Hematopoietic multipotent progenitor cell treated with erythropoietin and hydrocortisone succinate and interleukin-3 and kit ligand, for 15 days (in vitro differentiated cells): ENCODE measurements at places on chromosomes 3 and 15.

DNA sequence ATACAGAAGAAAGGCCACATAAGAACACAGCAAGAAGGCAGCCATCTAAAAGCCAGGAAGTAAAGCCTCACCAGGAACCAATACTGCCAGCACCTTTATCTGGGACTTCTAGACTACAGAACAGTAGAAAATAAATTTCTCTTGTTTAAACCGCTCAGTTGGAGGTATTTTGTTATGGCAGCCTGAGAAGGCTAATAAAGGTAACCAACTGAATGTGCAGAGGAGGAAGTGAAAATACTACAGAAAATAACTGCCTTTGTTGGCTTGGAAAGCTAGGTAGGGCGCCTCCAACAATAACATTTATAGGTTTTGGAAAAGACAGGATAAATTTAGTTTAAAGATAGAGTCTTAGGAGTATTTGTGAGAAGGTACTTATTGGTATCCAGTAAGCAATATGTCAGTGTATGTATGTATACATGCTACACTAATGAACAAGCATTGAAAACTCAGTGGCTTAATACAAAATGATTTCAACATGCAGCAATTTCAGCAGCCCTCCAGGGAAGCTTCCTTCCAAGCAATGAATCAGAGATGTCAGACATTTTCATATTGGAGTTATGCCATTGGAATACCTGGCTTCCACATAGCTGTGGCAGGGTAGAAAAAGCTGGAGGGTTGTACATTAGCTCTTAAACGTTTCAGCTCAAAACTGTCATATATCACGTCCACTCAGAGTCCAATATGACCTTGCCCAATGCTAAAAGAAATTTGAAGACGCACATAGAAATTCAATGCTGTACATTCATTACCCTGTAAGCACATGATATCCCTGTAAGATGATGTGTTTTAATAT lies 48.9 kb downstream of the ZBBX start:
- DNase-seq = no peak

DNA sequence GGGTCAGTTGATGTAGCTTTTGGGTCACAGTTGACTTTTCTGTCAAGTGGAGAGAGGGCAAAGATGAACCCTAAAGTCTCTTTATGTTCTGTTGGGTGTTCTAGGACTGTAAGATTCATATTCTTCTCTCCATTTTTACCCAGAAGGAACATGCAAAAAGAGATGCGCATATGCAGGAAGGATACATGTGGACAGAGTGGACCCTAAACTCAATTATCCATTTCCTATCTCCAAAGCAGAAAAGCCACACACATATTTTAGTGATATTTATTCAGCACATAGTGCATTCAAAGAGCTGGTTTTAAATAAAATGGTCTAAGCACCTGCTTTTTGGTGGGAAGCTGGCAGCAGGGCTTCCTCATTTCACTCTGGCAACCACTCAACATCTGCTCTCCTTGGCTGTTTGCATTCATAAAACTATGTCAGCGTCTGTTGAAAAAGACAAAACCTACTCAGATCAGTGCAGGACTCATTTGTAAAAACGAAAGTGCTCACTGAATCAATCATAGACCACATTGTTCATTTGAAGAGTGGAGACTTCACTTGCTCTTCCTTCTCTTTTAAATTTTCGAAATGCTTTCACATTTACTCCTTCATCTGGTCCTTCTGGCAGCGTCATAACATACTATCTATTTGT lies 96.6 kb downstream of the SEMA6D start:
- DNase-seq = no peak

DNA sequence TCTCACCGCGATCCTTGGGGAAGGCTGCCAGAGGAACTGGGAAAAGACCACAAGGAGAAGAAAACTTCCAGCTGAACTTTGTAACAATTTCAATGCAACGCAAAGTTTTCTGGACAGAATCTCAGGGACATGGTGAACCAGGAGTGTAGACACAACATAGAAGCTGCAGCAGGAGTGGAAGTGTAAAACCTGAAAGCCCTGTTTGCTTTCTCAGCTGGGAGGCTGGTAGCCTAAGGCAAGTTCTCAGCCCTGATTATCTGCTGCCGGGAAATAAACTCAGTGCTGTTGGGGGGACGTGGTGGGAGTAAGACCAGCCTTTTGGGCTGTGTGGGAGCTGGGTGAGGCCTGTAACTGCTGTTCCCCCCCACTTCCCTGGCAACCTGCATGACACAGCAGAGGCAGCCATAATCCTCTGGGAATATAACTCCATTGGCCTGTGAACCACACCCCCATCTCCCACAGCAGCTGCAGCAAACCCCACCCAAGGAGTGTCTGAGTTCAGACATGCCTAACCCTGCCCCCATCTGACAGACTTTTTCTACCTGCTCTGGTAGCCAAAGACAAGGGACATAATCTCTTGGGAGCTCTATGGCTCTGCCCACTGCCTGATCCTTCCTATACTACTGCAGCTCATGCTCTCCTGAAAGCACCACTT lies 106.7 kb downstream of the ZNF621 start:
- DNase-seq = no peak

DNA sequence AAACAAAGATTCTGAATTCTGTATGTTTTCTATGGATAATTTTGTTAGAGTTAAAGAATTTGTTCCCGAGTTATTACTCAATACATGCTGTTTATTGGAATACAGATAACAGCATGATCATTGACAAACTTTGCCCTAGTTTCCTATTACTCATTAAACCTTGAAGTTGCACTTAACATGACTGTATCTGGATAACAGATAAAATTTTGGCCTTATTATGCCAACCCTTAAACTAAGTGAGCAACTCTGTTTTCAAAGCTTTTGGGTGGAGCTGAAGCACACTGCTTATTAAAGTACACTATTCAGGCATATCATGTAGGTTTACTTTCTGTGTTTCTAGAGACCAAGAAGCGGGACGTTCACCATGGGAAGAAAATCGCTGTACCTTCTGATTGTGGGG lies at the start of gene AADAC:
AADAC (plus strand) TSS at position 318 of the 400 bp plus-strand sequence; CDS start at position 365, 47 bp downstream.
- no peak for DNase-seq

- DNase-seq = no peak
These were observed 72.6 kb upstream of the IL12A start for GRCh38 chr3:159916052-159916451.

- DNase-seq = no peak
These were observed 65.4 kb upstream of the ITGA11 start for GRCh38 chr15:68497206-68497910.

DNA sequence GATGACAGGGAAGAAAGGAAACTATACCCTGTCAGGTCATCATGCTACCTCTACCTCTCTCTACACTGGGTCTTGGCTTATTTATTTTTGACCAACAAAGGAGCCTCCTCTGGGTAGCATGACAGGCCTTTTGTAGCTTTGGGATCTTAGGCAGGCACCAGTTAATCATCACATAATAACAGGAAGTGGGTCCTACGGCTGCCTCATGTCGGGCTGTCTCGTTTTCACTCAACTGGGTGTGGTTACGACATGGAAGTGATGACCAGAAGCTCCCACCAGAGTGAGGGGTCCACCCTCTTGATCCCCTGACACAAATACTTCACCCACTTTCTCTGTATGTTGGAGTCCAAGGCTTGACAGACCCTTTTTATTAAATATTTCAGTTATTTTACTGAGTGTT lies 105.3 kb downstream of the CD47 start:
- no peak for DNase-seq

- no peak for DNase-seq
These were observed 2.6 kb upstream of the DAPK2 start for GRCh38 chr15:64048781-64049460.

DNA sequence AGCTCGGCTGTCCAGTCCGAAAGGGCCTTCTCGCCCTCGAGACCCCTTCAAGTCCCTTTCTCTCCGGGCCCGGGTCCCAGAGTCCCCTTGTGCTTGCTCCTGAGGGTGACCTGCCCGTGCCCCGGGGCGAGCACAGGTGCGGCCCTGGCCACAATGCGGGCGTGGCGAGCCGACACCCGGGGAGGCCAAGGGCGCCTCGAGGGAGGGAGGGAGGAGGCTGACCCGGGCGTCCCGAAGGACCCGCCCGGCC lies 810 bp upstream of the MEF2A start:
- no peak for DNase-seq
